ENCODE measurements at places on chromosomes 12 and 14.

- DNase-seq = no peak
Measured at GRCh38 chr12:12877153-12877768, 14.1 kb upstream of the GPRC5A start.

- DNase-seq = no peak
Measured at GRCh38 chr12:123367511-123367910, 2.9 kb upstream of the SBNO1 start.

DNA sequence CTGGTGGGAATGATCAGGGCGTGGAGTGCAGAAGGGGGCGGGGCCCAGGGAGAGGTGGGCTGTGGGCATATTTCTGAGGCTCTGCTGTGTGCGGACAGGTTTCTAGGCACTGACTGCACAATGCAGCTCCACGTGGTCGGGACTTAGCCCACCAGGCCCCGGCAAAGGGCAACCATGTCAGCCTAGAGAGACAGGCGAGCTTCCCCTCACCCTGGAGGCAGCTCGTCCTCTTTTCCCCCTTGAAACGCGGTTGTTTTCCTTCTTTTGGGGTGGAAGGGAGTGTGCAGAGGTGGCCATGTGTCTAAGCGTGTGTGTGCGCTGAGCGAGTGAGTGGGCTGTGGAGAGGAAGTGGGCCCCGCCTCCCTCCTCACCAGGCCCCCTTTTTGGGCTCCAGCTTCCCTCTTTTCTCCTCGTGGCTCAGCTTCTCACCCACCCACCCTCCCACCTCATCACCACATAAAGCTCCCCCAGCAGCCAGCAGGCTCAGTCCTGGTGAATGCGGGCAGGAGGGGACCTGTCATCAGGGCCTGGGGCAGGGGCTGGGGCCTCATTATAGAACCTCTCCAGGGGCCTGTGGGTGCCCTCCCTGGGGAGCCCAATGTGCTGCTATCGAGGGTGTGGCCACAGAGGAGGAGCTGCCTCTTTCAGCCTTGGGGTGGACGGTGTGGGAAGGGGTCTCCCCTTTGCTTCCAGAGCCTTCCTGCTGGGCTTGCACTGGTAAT is 22.0 kb downstream of the LRTM2 start:
- no peak for DNase-seq

DNA sequence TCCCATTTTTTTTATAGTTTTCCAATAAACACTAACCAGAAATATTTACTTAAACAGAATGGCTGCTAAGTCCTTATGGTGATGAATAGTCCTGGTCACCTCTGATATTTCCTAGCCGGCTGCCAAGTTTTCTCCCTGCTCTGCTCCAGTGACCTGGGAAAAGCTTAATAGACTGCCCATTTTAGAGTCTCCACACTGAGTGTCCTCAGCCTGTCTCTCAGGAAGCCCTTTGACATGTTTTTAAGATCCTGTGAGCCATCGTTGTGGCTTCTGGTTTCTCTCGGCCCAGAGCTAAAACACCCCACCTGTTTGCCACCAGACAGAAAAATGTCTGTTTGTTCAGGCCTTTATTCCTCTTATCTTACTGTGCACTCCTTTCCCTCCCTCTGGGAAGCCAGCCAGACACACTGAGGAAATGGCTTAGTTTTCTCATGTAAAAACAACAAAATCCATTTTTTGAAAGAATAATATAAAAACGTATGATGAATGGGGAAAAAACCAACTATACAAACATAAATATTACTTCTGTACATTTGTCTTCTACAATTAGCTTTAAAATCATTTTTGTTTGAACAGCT is 25.4 kb upstream of the ALDH2 start:
- no peak for DNase-seq

- no peak for DNase-seq
Measured at GRCh38 chr14:61296719-61297502, 15.8 kb upstream of the TMEM30B start.

- DNase-seq = no peak
Measured at GRCh38 chr12:75705749-75706711, 194.6 kb upstream of the KRR1 start.

DNA sequence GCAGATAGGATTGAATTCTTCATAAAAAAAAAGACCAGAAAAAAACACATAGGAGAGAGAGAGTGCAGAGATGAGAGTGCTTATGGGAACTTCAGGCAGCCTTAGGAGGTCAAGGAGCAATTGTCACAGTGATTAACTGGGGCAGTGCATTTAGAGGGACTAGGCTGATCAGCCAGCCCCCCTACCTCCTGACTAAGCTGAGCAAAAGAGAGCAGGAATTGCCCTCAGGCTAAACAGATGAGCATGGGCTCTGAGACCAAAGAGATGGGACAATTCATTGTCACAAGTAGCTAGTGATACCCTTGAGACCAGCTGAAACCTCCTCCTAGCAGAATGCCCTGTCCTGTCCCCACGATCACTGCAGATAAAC is 124.0 kb downstream of the BTG1 start:
- no peak for DNase-seq

GRCh38 chr12:24739106-24739779 is 209.7 kb downstream of the BCAT1 start:
- DNase-seq = no peak

- DNase-seq = no peak
Measured at GRCh38 chr14:76500011-76500410, 124.1 kb downstream of the ESRRB start.

- DNase-seq = no peak
Measured at GRCh38 chr12:46266382-46266791, 2.5 kb downstream of the SLC38A1 start.

DNA sequence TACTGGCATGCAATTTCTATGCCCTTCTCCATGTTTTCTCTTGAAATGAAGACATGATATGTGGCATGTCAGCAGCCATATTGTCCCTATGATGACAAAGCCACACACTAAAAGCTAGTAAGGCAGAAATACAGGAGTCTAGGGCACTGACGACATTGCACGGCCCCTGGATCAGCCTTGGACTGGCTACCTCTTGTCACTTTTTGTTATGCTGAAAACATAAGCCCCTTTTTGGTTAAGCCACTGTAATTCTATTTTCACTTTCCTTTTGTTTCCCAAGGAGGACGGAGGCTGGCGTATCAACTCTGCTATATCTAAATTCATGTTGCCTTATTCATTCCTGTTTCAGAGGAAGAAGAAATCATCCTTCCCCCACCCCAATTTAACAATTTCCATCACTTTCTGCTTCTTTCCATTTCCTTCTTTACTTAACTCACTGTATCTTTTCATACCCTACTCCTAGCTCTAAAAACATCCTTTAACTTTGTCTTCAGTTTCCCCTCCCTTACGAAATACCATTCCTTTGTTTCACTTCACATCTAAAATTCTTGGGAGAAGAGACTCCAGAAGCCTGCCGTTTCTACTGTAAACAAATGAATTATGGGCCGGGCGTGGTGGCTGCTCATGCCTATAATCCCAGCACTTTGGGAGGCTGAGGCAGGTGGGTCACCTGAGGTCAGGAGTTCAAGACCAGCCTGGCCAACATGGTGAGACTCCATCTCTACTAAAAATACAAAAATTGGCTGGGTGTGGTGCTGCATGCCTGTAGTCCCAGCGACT is 364.1 kb downstream of the PCNX1 start:
- no peak for DNase-seq

GRCh38 chr12:57797933-57798332 is 15.3 kb downstream of the TSFM start:
- no peak for DNase-seq

DNA sequence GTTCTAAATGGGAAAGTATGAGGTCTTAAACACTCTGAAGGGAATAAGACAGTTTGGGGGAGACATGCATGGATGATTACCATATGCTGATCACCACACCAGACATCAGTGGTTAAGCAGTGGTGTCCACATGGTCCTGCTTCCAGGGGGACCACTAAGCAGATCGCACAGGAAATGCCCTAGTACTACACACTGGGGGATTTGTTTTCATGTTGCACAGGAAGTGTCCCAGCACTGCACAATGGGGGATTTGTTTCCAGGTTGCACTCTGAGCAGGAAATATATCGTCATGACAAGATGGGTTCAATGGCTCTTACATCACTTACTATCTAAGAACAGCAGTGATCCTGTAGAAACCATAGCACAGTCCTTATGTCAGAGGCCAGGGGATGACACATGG is 245.5 kb downstream of the BCL11B start:
- DNase-seq = no peak

DNA sequence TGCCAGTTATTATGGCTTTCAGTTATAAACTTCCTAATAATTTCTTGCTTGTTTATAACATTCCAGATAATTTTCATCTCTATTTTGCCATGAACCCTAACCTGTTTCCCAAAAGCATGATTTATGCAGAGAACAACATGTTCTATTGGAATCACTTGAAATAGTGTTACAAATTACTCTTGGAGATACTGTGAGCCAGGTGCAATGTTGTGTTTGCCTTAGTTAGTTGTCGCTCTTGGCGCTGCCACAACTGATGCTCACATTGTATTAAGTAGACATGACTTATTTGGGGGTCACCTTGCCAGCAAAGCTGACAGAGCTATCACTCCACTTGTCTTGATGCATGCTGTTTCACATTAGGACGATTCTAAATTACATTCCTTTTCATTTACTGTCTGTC is 49.4 kb downstream of the TSPAN8 start:
- no peak for DNase-seq

DNA sequence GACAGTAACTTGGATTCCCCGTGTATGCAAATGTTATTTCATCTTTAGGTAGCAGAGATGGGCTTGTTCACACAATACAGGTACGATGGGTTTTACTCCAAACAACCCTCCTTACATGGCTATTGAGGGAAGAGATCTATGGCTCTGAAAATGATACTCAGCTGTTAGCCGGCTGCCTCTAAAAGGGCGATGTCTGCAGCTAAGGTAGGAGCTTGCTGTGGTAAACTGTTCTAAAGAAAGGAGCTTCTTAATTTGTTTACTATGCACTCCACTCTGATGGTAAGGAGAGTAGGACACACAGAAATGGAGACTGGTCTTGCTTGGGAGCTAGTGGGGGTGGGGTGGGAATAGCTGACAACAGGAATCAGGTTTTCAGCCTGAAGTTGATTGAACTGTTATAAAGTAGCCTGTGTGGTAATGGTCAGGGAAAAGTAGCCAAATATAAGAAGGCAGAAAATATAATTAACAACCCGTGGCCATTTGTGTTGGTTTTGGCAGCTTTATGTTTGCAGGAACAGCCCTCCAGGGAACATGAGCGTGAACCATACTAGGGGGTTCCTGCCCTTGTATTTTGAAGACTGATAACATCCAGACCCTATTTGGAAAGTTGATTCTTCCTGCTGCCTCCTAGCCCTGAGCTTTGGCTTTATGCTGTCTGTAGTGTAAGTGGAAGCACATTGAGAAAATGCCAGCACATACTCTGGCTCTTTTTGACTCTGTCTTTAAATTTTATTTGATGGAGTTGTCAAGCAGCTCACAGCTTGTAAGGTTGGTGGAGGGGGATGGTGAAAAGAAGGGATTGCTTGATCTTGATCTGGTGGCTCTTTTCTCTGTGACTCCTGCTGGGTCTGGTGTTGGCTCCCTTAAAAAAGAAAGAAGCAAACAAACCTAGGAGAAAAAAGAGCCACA is 929.8 kb downstream of the DIO2 start:
- DNase-seq = no peak

- no peak for DNase-seq
Measured at GRCh38 chr14:60510951-60511599, 2.1 kb downstream of the SIX6 start.

- no peak for DNase-seq
Measured at GRCh38 chr12:46560874-46561273, 188.3 kb upstream of the SLC38A2 start.

GRCh38 chr14:70904373-70904772 is 2.9 kb upstream of the PCNX1 start:
- no peak for DNase-seq

GRCh38 chr14:71711619-71712018 is 220.6 kb upstream of the RGS6 start:
- DNase-seq = no peak

- no peak for DNase-seq
Measured at GRCh38 chr14:90720336-90720735, 95.9 kb downstream of the TTC7B start.

DNA sequence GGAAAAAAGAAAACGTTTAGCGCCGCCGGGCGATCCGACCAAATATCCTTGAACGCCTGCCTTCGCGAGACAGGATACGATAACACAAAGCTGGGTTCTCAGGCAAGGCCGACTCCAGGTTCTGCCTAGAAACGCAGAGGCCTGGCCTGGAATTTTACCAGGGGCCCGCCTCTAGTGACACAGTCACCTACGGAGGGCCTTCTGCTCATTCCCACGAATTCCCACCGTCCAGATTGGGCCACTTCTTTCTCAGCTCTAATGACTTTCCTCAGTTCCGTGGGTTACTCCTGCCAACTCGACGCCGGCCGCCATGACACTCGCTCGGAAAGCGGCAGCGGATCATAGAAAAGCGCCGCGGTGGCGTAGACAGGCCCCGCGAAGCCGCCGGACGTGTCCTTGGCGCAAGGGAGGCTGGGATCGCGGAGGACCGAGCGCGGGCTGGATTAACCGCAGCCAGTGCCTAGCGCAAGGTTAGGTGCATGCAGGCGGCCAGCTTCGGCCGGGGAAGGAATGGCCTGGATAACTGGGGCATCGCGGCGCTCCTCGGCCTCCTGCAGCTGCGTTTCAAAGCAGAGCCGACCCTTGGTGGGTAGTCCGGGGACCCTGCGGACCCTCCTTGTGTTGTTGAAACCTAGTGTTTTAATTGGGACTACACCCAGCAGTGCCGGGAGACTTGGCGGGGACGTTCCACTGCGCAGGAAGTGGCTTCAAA is at the start of gene TRIP11:
TRIP11 (minus strand) TSS at position 341 of the 712 bp plus-strand sequence. CDS start 374 bp downstream, outside the sequence.
- peak; percentile 95 for DNase-seq

- no peak for DNase-seq
Measured at GRCh38 chr12:113287146-113287898, 47.6 kb downstream of the SLC8B1 start.

GRCh38 chr12:65364046-65364445 is 85.6 kb downstream of the MSRB3 start:
- DNase-seq = no peak

DNA sequence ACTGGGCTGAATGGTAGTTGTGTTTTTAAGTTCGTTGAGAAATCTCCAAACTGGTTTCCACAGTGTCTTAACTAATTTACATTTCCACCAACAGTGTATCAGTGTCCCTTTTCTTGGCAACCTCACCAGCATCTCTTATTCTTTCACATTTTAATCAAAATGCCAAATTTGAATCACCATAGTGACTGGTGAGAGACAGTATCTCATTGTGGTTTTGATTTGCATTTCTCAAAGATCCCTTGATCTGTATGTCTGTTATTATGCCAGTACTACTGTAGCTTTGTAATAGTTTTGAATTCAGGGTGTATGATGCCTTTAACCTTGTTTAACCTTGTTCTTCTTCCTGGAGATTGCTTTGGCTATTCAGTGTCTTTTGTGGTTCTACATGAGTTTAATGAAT is 2.2 kb upstream of the EIF2S3B start:
- no peak for DNase-seq

DNA sequence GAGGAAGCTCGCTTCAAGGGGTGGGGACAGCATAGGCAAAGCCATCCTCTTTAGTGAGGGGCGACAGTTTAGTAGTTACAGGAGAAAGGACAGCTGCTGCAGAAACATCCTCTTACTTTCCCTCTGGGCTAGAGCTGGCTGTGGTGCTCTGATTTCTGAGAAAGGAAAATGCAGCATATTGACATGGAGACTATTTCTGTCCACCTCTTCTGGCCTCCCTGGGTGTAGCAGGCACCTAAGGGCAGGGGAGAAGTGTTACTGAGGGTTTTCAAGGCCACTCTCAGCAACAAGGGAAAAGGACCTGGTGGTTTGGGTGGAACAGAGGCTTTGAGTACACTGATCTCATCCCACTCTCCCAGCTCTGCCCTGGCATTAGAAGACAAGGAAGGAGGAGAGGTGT is 40.0 kb upstream of the CTDSP2 start:
- DNase-seq = no peak
